LoVo (cell line): ENCODE measurements at places on chromosomes 5 and 9.

- peak; percentile 52 for DNase-seq
Observed at GRCh38 chr9:69919461-69920061, 98.9 kb downstream of the CFAP95 start.

DNA sequence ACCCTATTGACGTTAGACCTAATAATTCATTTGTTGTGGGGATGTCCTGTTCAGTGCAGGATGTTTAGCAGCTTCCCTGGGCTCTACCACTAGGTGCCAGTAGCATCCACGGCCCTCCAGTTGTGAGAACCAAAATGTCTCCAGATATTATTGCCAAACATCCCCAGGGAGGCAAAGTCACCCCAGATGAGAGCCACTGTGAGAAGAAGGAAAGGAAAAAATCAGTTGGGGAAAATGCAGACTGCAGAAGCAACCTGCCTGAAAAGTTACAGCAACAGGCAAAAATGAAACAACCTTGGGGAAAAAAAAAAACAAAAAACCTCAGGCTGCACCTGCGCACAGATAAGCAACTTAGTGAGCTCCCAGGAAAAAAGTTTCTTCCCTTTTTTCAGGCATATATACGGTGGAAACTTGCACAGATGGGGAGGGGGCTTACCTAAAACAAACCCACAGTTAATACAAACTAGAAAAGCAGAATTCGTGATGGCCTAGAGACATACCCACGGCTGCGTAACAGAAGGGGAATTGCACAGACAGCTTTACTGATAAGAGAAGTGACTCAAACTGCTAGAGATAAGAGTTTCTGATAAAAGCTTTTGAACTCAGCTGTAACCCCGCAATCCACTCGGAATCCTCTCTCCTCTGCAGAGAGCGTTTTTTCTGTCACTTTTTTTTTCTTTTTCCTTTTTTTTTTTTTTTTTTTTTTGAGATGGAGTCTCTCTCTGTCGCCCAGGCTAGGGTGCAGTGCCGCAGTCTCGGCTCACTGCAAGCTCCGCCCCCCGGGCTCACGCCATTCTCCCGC is 29.8 kb upstream of the FBP1 start:
- DNase-seq, result peak; percentile 78

DNA sequence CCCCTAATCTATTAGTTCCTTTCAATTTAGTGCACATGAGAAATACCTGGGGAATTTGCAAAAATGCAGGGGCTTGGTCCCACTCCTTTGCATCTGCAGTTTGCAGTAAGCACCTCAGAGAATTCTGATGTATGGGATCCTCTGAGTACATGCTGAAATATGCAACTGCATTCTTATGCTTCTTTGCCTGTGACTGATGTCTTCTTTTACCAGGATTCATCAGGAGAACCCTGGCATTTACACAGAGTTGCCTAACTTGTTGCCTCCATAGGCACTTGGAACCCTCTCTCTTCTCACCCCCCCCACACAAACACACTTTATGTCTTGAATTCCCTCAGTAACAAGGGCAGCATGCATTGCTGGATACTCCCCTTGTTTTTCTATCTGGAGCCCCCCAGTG is 173.1 kb downstream of the KDM4C start:
- DNase-seq, result no peak

DNA sequence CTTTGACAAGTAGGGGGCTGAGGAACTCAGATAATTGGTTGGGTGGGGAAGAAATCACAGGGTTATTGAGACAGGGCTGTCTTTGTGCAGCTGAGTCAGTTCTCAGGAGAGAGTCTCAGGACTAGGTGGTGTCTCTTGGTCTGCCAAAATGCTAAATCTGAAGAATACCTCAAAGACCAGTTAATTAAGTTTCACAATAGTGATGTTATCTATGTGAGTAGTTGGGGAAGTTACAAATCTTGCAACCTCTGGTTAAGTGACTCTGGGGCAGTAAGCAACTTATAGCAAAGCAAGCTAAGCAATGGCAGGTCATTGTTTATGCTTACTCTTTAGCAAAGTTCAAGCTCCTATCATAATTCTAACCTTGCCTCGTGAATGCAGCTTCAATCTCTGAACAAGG is 53.6 kb downstream of the GIN1 start:
- no peak for DNase-seq

DNA sequence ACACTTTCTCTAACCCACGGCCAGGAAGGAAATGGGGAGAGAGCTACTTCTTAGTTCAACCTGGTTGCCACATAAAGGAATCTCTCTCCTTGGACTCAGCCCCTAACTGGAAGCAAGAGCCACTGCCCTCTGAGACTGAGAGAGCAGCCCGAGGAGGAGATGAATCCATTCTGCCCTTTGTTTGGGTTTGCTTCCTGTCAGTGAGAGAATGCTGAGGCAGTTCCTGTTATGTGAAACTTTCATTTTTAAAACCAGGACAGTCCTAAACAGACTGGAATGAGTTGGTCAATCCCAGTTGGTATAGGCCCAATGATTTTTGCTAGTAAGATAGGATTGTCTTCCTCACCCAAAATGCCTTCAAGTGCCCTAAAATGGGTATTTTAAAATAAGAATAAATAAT is 205.1 kb downstream of the NTRK2 start:
- no peak for DNase-seq

- peak; percentile 45 for DNase-seq
Observed at GRCh38 chr5:7094626-7095025, 301.3 kb upstream of the ADCY2 start.
